DMS53 (cell line): ENCODE measurements at places on chromosomes 3 and 15.

GRCh38 chr3:104206925-104207324 lies 1159.8 kb upstream of the ALCAM start:
- DNase-seq, result peak; percentile 89

- no peak for DNase-seq
Observed at GRCh38 chr3:50972029-50972428, 297.3 kb downstream of the DOCK3 start.

DNA sequence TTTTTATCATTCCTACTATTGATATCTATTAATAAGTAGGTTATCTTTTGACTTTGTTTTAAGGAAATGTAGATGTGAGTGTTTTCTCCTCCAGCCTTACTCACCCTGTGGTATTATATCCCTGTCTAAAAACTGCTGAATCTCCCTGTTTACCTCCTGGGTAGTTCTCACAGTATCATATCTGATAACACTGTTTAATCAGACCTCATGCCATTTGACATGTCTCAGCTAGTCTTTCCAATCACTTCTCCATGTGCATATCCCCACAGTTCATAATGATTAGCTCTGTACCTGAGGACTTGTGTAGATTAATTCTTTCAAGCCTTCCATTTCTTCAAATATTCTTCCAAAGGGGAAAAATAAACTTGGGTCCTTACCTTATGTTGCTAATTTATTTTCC lies 30.7 kb downstream of the DUOX2 start:
- DNase-seq, result no peak

DNA sequence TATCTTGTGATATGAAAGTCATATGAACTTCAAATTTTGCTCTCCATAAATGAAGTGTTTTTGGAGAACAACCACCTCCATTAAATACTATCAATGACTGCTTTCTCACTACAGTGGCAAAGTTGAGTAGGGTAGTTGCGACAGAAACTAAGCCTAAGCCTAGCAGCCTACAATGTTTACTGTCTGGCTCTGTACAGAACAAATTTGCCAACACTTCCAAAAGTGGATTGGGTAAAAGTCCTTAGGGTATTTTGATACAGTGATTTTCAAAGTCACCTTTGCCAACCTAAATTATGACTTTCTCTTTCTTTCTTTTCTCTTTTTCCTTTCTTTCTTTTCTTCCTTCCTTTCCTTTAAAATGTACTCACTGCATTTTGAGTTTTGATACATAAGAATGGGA lies 142.6 kb downstream of the PLCL2 start:
- DNase-seq, result no peak

GRCh38 chr15:41969851-41970431 lies 2.4 kb downstream of the EHD4 start:
- no peak for DNase-seq
